Activated T-cell treated with anti-CD3 and anti-CD28 coated beads for 1 hour (primary cell): ENCODE measurements at places on chromosomes 13 and 19.

DNA sequence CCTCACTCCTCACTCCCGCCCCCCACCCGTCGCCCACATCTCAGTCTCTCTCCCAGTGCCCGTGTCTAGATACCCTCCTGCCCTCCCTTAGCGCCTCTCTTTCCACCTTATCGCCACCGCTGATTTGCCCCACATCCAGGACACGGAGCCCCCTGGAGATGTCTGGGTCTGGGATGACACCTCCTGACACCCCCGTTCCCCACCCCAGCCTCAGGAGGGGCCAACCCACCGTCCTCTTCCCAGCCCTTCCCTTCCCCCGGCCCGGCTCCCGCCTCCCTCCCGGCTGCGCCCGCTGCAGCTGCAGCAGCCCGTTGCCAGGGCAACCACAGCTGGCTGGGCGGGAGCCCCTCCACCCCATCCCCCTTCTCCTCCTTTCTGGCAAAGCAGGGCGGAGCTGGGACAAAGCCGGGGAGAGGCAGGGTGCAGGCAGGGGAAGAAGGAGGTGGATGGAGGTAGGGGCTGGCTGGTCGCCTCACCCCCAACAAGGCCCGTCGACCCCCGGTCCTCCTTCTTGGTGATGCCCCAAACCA, 13.5 kb downstream of the DPF1 start:
- no peak for DNase-seq

GRCh38 chr19:53012006-53012405, 1.7 kb upstream of the ERVV-1 start:
- no peak for DNase-seq

GRCh38 chr19:54294539-54294938, 13.6 kb upstream of the LILRB2 start:
- DNase-seq: no peak

DNA sequence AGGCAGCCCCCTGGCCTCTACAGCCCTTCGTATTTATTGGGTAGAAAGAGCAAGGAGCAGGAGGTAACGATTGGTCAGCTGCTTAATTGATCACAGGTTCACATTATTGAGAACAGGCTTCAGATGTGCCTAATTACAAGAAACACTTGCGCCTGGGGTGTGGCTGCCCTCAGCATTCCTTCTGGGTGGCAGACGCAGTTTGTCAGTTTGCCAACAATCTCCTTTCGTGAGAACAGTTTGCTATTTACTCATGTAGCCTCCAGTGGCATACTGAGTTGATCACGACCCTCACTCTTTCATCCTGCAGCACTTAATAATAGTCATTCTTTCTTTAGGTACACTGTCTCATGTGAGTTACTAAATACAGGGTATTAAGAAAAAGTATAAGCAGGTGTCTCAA, 985.6 kb downstream of the SLITRK5 start:
- no peak for DNase-seq

GRCh38 chr19:46391296-46392251, 21.8 kb downstream of the CCDC8 start:
- no peak for DNase-seq

GRCh38 chr19:10604460-10604980, 17.4 kb upstream of the AP1M2 start:
- DNase-seq: no peak

GRCh38 chr19:19661675-19662251, 1.7 kb downstream of the ATP13A1 start:
- DNase-seq: no peak

GRCh38 chr13:42623916-42624315, 50.0 kb downstream of the TNFSF11 start:
- no peak for DNase-seq

- peak; percentile 59 for DNase-seq
Observed at GRCh38 chr19:35211545-35212230, 16.9 kb downstream of the FAM187B start.

DNA sequence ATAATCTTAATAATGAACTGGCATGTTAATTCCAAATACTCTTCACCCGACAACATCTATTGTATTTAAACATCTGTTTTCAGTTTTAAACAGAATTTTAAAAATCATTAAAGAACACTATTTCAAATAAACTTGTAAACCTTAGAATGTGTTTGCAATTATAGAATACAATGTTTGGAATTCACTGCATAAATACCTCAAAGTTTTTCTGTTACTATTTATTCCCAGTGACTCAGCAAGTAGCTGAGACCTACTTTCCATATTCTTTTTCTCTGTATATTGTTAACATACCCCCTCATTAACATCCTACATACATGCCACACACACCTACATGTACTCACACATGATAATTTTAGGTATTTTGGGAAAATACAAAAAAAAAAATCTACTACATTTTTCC, 1134.3 kb downstream of the SLITRK1 start:
- no peak for DNase-seq

- DNase-seq: no peak
Observed at GRCh38 chr19:23118400-23118799, 1.6 kb downstream of the ZNF730 start.

DNA sequence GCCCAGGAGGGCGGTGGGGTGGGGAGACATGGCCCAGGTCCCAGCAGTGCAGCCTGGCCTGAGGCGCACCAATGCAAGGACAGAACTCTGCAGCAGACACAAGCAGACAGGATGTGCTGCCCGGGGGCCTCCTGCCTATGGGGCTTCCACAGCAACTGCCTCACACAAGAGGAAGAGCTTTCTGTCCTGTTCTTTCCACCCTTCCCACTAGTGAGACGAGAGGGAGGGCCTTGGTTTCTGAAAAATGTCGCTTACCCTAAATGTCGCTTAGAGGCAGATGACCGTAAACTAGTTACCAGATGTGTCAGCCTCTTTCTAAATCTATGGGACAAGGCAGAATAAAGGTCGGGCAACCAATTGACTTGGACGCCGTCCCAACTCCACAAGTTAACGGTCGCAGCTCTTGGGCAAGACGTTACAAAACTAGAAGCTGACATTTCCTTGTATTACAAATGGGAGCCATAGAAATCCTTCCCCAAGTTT, at the start of gene LAIR1:
Gene LAIR1, minus strand, starts transcription at position 157 of the 483 bp plus-strand sequence. Its CDS starts 127 bp downstream, at position 30.
- DNase-seq: peak; percentile 52

GRCh38 chr19:8506402-8506957, 4.0 kb upstream of the PRAM1 start:
- DNase-seq: no peak
